ENCODE measurements at places on chromosomes 5 and 9.

- DNase-seq, result no peak
These were observed 14.9 kb upstream of the SLC22A5 start for GRCh38 chr5:132354381-132355139.

DNA sequence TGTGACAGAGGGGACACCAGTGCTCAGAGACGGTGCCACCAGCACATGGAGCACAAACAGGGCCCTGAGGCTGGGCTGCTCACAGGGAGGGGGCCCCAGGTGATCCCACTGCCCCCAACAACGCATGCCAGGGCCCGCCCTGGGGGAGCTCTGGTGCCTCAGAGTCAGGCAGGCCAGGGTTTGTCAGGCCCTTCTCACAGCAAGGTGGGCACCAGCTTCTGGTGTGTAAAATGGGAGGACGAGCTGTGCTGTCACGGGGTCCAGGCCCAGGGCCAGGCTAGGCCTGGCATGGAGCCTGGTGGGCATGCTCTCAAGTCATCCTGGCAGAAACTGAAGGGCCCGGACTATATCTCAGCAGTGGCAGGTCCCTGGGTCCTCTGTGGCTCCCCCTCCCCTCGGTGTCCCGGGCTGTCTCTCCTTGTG lies 34.5 kb downstream of the PRRT1B start:
- DNase-seq, result no peak

GRCh38 chr5:158080112-158080511 lies 221.2 kb upstream of the CLINT1 start:
- DNase-seq, result no peak

DNA sequence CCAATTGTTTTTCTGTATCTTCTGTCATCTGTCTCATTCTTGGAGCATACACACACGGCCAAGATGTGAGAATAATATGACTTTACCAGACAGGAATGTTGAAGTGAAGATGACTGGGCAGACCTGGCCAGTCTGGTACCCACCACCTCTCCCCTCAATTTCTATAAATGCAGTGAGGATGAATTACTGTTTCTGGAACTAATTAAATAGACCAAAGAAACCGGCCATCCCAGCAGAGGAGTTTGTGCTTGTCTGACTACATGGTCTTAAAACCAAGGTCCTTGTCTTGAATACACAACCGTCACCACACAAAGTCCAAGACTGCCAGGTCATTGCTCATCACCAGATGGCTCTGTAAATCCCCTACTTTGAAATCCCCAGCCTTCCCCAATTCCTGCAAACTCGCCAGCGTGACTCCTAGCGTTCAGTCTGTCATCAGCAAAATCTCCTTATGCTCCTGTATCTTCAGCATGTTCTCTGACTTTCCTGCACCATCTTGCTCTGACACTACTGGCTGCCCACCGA lies 147.2 kb downstream of the PDE4D start:
- DNase-seq, result no peak

- no peak for DNase-seq
These were observed 43.6 kb upstream of the CRB2 start for GRCh38 chr9:123312306-123312877.

- no peak for DNase-seq
These were observed 78.1 kb downstream of the SNCAIP start for GRCh38 chr5:122390154-122390553.

DNA sequence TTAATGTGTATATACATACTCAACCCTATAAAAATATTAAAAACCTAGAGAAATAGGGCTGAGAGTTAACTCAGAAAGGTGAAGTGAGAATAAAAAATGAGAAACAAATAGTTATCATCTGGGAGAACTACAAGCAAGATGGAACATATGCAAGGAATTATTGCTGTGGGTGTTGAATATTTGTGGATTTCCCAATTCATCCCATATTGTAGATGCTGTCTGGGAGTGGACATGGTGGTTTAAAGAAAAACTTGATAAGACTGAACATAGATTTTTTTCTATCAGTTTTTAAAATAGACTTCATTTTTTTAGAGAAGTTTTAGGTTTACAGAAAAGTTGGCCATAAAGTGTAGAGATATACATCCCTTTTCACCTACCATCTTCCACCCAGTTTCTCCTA lies 263.5 kb downstream of the SPATA31D1 start:
- DNase-seq, result no peak

DNA sequence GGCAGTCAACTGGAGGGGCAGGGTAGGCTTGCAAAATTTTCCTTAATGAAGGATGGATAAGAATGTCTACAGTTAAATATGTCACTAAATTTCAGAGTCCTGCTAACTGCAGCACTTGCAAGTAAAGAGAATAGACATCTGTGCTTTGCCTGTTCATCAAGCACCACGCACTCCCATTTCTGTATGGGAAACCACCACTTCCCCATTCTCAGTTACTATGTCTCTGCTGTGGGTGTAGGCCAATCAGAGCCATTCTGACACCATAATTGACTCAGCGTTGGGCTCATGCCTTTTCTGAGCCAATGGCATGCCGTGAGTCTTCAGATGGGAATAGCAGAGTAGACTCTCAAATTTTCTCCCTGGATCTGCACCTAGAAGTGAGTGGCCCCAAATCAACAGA lies 247.5 kb downstream of the GABRB2 start:
- DNase-seq, result no peak

- no peak for DNase-seq
These were observed 23.9 kb downstream of the ZNF474 start for GRCh38 chr5:122153230-122153629.

GRCh38 chr9:4622016-4622415 lies 40.1 kb upstream of the PLPP6 start:
- DNase-seq, result no peak

GRCh38 chr9:125758986-125759763 lies 12.0 kb downstream of the PBX3 start:
- DNase-seq, result no peak

GRCh38 chr5:89850513-89850865 lies 559.1 kb downstream of the CETN3 start:
- DNase-seq, result no peak

- DNase-seq, result no peak
These were observed 2.1 kb upstream of the MLLT3 start for GRCh38 chr9:20624201-20625002.

DNA sequence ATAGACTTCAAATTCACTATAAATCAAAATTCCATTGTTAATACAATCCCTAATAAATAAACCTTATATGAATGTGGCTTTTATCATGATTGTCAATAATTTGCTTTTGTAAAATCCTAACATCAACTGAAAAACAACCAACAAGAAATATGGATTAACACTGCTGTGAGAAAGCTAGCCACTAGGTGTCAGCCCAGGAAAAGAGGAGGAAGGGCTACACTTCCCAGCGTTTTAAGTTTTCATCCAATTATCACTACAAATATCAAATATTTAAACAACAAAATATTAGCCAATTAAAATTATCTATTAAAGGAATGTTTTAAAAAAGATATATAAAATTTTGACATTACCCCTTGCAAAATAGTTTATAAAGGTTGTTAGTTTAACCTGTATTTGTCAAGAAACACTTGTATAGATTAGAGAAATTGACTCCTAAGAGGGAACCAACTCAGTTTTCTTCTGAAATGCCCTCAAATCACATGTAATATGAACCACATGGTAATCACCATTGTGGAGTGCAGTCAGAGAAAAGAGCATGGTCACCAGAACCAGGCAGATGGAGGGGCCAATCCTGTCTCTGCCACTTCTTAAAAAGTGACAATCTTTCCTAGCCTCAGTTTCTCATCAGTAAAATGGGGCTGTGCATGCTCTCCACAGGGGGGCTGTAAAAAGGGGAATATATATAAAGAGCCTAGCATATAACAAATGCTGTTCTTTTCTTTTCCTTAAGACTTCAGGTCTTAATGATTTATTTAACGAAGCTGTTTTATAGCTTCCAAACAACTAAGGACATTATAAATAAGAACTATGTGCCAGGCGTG lies 188.2 kb downstream of the CRB2 start:
- DNase-seq, result no peak

DNA sequence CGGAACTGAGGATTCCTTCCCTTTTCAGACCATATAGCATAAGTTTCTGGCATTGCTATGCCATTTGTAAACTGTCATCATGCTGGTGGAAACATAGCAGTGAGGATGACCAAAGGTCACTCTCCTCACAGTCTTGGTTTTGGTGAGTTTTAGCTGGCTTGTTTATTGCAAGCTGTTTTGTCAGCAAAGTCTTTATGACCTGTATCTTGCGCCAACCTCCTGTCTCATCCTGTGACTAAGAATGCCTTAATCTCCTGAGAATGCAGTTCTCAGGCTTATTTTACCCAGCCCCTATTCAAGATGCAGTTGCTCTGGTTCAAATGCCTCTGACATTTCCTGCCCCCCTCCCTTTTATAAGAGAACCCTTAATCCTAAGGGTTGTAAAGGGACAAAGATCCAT lies 26.7 kb upstream of the GRIA1 start:
- no peak for DNase-seq

DNA sequence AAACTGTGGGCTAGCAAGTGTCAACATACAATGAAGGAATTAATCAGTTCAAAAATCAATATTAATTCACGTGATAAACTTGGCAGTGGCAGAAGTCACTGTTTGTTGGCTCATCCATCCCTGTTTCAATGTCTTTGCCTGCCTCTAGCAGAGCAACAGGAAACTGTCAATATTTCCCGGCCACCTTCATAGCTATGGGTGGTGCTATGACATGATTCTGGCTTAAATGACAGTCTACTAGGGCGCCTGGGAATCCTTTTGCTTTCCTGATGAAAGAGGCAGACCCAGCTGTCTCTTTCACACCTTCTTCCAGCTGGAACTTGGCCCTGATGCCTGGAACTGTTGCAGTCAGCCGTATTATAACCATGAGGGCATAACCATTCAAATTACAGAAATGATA lies 72.1 kb upstream of the DNAH5 start:
- DNase-seq, result no peak

DNA sequence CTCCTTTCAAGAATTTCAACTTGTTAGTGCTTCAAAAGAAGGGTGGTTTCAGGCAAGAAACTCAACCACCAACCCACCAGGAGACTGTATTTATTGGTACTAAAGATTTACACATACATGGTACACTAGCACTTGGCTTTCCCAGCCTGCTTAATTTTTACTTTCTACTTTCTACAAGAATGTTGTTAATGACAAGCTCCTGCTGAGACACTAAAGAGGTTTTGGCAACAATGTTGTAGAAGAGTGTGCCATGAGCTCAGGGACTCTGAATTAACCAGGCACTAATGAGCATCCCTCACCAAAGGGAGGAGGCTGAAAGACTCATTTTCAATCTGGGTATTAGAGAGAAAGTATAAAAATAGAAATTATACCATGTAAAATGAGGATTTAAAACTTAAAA lies 195.0 kb downstream of the KIAA0825 start:
- DNase-seq, result no peak

DNA sequence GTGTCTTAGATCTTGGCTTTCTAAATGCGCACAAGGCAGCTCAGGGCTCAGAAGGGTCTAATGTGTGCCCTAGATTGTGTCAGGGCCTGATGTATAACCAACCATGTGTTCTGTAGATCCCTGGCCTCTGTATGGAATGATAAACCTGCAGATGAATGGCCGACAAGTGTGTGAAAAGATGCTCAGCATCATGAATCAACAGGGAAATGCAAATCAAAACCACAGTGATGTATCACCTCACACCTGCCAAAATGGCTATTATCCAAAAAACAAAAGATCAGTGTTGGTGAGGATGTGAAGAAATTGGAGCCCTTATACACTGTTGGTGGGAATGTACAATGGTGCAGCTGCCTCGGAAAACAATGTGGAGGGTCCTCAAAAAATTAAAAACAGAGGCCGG lies 489.8 kb downstream of the SEMA5A start:
- DNase-seq, result no peak

DNA sequence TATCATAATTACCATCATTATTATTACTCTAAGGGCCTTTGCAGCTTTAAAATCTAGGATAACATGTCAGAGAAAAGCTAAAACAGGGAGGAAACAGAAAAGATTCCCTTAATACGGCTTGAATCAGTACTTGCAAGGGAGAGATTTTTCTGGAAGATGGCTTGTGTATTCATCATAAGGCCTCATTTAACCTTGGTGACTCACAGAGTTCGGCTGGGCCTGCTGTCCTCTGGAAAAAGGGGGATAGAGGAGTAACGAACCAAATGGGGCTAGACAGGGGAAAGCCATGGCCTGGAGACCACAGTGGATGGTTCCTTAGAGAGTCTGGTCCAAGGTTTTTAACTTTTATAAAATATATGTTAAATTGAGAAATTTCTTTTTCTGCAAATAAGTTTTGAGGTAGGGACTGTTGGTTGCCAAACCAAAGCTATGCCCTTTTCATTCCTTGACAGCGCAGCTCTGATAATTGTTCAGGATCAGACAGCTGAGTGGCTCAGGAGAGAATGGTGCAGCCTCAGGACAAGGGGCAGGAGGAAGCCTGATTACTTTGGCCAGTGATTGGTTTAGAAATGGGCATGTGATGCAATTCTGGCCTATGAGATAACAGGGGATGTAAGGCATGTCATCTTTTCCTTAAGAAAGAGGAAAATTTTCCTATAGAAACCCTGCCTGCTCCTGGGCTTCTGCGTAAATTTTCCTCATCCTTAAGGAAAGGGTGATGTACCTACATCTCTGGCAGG lies 25.6 kb upstream of the GSN start:
- no peak for DNase-seq

- DNase-seq, result no peak
These were observed 200.2 kb downstream of the DAB2IP start for GRCh38 chr9:121851641-121852091.

DNA sequence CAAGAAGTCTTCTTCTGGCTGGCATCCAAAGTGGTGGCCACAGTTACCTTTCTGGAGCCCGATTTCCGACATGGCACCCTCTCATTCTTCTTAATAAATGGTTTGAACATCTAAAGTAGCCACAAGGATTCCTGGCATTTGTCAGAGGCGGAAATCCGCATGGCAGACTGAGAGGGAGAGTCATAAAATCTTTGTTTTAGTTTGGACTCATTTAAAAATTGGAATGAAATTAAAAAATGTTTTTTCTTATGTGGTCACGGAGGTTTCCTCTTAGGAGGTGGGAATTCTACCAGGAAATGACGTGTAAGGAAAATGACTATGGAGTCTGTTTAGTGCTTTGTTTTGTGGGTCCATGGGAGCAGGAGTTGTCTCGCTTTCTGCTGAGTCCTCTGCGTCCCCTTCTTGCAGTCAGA lies 133.0 kb upstream of the PTCH1 start:
- DNase-seq, result no peak

DNA sequence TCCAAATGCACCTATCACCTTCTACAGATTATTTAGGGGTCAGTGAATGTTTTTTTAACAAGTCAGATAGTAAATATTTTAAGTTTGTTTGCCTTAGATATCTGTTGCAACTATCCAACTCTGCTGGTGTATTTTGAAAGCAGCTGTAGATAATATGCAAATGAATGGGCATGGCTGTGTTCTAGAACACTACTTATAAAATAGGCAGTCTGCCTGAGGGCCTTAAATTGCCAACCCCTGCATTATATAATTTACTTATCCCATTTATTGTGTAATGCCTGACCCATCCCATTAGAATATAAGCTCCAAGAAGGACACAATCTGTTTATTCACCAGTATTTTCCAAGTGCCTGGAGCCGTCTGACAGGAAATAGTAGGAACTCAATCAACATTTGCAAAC lies 149.0 kb downstream of the TTC39B start:
- no peak for DNase-seq

GRCh38 chr9:71901695-71902597 lies 9.0 kb downstream of the ABHD17B start:
- DNase-seq, result no peak

Data from stimulated activated CD4-positive, alpha-beta T cell treated with anti-CD3 and anti-CD28 coated beads, Interleukin-1b, Interleukin-23, amount 100 ng/mL, for 1 hour (primary cell).